ENCODE measurements at places on chromosomes 6 and 20.

GRCh38 chr6:16979677-16980370 is 122.0 kb upstream of the STMND1 start:
- no peak for DNase-seq

GRCh38 chr6:2868637-2869036 is 27.0 kb upstream of the SERPINB1 start:
- no peak for DNase-seq

DNA sequence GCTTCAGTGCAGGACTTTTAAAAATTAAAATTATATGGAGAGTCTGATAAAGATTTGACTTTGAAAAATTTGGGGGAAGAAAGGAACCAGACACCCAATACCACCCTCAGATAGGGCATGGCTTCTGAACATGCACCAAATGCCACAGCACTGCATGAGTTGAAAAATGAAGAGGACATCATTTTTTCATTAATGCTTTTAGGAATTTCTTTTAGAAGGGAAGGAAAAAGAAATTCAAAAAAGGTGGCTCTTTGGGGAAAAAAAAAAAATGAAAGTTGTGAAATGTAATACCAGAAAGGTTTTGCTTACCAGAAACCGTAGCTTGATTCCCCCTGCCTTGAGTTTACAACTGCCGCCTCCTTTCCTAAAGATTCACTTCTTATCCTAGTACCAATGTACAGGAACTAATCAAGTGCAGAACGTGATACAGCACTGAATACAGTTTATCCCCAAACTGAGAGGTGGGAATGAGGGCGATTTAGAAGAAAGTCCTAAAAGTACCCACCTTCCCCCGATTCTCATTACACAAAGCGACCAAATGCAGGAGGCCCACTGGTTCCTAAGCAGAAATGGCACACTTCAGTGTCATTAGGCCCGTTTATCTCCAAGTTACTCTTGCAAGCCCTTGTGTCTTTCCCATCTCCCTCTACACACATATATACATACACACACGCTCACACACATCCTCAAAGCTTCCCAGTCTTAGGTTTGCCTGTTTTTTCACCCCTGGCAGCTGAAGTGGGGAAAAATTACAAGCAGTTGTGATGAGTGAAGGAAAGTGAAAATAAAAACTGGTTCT is 2.8 kb downstream of the PPP1R10 start:
- DNase-seq = no peak

DNA sequence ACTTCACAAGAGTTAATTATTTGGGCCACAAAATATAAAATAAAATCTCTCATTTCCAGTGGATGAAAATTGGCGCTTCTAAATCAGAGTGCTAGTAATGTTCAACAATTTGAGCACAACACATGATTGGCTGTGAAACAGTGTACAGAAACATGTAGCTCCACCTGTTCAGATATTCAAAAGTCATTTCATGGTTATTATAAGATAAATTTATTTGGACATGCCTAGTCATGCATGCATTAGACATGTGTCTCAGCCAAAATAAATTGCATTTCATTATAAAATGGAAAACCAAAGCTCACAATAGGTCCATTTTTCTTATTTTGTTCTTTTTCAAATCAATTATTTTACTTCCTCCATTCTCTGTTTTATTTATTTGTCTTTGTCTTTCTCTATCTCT is 374.8 kb downstream of the LMBRD1 start:
- DNase-seq = no peak

GRCh38 chr20:16104783-16105182 is 468.5 kb downstream of the KIF16B start:
- DNase-seq = no peak

- DNase-seq = no peak
Observed at GRCh38 chr6:50785921-50786320, 32.8 kb upstream of the TFAP2B start.

DNA sequence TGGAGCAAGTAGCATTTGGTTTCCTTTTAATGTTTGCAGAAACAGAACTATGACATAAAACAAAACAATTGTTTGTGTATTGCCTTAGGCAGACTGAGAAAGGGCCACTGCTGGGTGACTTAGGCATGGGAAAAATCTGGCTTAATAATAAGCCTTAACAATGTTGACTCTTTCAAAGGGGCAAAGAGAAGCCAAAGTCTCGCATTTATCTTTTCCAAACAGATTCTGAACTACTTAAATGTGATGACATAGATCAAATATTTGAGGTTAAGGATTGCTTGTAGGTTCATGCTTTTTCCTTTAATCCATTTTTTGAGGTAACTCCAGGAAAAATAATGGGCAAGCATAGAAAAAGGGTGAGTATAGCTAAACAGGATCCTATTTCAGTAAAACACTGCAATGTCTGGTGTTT is 39.6 kb downstream of the ADAT2 start:
- DNase-seq = no peak

DNA sequence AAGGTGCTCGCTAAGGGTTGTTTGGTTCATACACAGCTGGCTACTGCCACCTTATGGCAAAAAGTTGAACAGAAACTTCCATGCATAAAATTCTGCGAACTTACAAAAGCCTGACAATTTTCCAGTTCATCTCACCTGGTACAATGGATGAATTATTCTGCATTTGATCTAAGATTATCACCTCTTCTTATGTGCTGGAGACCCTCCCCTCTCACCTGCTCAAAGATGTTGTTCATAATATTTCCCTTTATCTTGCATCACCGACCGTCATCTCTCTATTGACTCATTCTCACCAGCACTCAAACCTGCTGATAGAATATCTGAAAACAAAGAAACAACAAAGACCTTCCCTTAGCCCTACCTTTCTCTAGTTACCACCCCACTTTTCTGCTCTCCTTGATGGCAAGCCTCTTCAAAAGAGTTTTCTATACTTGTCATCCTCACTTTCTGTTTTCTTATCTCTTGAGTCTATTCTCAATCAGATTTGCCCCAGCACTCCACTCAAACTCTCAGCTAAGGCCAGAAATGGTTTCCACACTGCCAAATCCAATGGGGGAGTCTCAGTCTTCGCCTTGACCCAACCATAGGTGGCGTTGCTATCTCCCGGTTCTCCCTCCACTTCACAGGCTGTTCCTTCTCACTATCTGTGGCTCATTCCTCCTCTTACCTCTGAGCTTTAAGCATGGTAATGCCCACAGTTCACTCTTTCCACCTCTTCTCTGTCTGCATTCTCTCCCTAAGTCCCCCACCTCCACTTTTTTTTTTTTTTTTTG is 25.8 kb downstream of the SNRNP48 start:
- no peak for DNase-seq

DNA sequence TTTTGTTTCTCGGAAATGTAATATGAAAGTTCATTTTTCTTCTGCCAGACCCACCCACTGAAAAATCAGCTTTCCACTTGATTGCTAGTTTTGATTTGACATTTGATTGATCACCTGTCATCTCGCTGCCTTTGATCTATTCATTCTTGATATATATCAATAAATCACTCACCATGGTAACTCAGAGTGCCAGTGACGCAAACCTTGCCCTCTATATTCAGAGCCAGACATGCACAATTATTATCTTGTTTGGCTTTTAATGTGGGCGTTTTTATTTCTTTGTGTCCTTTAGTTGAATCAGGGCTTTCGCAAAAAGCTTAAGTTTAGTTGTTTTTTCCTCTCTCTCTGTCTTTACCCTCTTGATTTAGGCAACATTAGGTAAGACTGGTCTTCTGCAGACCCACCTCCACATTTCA is 2.0 kb downstream of the TSHZ2 start:
- no peak for DNase-seq

DNA sequence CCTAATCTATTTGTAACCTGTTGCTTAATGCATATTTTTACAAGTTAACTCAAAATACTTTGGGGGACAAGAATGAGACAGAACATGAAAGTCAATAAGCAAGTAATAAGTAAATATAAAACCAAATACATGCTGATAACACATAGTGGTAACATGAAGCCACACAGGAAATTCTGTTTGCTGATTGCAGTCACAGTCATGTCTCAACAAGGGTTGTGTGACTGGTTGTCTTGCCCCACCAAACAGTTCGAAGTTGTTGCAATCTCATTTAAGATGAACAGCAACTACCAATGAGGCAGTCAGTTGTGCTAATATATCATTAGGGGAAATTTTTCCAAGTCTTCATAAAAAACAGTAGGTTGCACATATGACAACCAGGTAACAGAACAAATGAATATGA is 14.5 kb downstream of the CD24 start:
- DNase-seq = no peak

DNA sequence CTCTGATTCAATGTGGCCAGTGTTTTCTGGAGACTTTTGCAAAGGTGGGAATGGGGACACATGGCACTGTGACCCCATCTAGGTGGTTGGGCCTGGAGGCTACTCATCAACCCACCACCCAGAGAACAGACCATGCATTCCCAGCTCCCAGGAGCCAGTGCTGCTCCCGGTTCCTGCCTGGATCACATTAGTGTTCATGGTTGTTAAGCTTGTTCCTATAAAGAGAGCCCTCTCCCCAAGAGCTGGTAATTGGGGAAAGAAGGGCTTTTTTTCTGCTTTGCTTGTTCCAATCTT is 102.0 kb downstream of the PHACTR3 start:
- DNase-seq = no peak

DNA sequence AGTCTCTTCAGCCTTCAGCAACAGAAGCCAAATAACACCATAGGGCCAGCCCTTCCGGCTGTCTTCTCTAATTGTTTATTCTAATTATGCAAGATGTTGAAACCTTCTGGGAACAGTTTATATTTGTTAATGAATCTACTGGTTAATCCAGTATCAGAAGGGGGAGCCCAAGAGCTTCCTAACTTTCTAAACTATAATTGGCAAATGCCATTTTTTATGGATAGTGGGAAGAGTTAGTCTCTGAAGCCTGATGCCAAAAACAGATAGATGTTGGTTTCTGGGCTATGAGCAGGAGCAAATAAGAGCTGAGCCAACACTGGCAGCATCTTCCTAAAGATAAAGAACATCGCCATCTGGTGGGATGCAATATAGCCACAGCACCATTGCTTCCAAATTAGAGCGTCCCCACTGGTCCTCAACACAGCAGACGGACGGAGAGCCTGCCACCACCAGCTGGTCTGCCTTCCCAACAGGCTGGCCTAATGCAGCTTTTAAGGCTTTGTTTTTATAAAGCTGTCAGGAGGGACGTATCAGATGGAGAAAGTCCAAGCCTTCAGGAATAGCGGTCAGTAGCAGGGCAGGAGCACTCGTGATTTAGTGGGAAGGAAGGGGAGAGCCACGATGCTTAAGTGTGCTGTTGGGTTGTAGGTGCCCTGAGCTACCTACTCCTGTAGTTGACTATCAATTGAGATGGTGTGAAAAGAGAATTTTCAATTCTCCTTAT is 118.8 kb downstream of the RALGAPA2 start:
- no peak for DNase-seq

DNA sequence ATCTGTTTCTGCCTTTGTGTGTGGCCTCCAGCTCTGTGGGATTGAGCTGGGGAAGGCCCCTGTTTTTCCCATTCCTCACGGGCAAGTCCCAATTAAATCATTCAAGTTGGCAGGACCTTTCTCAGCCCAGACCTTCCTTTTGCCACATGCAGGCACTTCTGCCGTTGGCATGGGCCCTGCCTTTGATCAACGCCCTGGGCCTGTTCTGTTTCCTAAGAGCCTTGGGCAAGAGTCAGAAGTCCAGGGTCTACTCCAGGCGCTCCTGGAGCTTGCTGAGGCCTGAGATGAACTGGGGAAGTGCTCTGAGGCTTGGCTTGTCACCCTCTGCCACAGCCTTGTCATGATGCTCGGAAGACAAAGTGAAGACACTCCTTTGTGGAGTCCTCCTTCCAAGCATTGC is 7.1 kb downstream of the IP6K3 start:
- DNase-seq = no peak

- DNase-seq = no peak
Observed at GRCh38 chr20:50323777-50324775, 133.4 kb downstream of the CEBPB start.

GRCh38 chr6:149890629-149891045 is 7.3 kb downstream of the RAET1E start:
- no peak for DNase-seq

DNA sequence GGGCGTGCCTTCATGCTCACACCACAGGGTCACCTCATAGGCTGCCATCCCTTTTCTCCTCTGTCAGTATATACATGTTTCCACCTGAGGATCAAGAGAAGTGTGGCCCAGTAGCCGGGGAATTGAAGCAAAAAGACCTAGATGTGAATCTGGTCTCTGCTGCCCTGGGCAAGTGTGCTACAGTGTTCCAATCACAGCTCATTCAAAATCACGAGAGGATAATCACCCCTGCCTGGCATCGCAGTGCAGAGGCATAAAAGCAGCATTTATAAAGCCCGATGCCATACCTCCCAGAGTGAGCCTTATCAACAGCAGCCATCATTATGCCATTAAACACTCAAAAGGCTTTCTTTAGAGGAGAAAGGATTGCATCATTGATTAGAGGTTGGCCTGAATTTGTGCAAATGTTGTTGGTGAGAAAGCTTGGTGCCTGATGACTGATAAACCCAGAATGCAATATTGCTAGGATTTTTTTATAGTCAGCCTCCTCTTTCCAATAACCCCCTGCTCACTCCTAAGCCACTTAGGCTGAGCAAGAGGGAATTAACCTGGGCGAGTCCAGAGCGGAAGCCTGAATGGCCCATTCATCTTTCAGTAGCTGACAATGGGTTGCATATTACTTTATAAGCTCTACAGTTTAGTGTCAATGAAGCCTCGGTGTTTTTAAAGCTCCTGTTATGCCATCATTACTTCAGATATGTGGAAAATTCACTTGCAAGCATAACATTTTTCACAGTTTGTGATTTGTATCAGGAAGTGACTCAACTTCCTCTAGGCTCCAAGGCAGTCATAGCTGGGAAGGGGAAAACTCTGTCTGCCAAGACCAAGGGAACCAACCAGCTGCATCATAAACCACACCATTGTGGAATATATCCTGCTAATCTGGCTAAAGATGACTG is 92.5 kb upstream of the NXT1 start:
- no peak for DNase-seq

GRCh38 chr6:89110284-89110683 is 7.6 kb downstream of the SRSF12 start:
- DNase-seq = no peak

DNA sequence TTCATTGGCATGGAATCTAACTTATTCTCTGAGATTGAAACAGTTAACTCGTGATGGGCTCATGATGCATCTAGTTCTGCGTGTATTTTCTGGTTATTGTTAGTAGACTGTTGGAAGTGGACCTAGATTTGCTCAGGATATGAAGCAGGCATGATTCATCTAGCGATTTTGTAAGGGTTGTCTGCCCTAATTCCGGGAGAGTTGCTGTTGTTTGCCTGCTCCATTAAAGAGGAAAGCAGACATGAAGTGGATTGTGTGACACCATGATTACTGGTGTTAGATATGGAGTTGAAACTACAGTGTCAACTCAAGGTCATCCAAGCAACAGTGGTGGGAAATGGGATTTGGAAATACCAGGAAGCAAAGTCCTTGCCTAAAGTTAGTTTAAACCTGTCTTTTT is 41.0 kb downstream of the SOX4 start:
- no peak for DNase-seq
